ENCODE measurements at places on chromosomes 1 and 21.

DNA sequence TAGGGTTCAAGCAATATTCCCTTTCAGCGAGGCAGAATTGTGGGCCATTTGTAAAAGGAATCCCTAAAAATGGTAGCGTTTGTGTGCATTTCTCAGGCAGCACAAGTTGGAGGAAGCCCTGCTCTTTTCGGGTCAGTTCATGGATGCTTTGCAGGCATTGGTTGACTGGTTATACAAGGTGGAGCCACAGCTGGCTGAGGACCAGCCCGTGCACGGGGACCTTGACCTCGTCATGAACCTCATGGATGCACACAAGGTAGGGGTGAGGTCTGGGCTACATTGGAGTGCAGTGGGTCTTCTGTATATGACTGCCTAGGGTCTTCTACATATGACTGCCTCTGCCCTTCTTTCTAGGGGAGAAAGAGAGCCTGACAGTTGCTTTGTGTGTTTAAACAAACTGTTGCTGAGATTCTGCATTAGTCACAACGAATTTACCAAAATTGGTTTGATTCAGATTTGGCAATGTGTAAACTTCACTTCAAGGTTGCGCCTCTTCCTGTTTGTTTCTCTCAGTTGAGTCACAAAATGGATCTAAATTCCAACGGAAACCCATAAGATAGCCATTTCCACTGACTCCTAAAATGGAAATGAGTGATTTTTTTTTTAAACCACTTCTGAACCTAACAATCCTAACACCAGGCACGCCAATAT is 40.4 kb upstream of the BMP8A start:
- no peak for DNase-seq

- DNase-seq, result no peak
Measured at GRCh38 chr1:227428803-227429202, 110.5 kb upstream of the CDC42BPA start.

DNA sequence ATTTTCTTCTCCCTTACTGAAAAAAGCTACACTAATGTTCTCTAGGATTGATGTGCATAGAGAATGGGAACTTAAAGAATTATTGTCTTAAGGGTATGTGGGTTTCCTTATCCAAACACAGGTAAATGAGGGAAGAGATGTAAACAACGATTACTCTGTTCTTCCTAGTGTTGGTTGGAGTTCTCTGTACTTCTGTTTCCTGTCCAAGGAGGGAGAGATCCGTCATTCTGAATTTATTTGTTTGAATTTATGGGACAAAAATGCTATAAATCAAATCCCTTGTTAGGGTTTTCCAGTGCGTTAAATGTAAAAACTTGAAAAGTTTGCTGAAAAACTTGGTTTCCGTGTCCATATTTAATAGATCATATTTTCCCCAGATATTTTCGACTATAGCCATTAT is 29.6 kb downstream of the LAMC1 start:
- DNase-seq, result no peak

DNA sequence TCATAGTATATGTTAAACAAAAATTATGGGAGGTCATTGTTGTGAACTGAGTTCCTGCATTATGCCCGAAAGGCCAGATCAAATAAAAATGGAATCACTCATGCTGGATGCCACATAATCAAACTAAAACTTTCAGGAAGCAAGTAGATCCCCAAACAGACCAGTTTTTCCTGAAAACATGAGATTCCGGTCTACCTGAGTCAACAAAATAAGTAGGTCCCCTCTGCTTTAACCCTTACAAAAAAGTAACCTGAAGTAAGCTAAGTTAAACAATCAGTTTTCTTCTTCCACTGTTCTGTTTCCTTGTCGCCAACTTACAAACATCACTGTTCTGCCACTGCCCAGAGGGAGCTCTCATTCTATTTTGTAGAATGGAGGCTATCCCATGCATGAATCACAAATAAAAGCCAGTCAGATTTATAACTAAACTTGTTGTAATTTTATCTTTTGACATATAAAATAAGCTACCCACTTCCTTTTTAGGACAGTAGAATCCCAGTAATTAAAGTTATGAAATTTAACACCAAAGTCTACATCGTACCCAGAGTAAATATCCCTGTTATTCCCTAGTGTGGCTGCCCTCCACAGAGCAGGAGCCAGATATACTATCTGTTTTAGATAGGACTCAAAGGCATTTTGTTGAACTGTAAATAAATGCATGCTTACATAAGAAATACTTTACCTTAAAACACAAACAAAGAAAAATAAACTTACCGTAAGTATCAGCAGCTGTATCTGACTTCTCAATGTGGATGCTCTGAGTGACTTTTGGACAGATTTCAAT is 149.4 kb downstream of the TIAM1 start:
- no peak for DNase-seq

GRCh38 chr1:38191461-38191860 is 144.9 kb upstream of the POU3F1 start:
- no peak for DNase-seq

DNA sequence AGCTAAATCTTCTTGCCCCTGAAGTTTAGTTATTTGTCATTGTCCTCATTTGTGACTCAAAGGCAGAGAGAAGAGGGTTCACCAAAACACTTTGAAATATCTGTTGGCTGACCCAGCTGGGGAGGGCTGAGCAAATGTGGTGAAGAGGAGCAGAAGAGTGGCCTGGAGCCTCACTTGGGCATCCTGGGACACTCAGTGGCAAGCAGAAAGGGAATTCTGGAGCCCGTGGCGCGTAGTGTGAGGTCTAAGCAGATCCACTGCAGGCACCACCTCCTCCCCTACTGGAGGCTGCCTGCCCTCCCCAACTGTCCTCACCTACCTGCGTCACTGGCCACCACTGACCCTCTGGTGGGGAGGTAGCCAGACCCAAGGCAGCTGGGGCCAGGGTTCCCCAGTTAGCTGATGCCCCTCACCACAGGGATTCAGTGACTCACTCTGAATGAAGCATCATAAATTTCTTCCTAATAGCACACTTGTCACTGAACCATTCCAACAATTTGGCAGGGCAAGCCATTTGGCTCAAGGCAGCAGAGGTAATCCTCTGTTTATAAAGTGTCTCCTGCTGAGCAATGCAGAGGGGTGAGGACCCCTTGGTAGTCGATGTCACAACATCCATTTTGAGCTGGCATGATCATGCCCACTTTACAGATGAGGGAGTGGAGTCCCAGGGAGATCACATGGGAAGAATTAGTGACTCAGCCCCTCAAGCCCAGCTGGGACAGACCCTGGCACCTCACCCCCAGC is 80.3 kb downstream of the NENF start:
- no peak for DNase-seq

GRCh38 chr1:1355416-1355815 is 2.9 kb downstream of the MXRA8 start:
- peak; percentile 64 for DNase-seq

DNA sequence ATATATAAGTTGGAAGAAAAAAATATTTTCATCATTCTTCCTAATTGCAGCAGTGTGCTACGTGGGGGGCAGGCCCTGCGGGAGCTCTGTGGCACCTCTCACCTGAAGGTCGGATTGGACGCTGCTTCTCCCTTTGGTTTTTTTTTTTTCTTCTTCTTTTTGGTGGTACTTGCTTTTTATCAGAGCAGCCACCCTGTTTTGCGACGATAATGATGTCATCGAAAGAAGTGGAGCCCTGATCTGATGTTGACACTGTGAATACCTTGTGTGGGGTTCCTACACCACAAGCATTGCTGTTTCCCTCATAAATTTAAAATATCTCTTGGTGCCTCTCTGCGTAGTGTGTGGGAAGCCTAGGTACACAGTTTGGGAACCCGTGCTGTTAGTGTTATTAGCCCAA is 5.5 kb downstream of the TRAPPC10 start:
- DNase-seq, result peak; percentile 51

GRCh38 chr1:115873184-115873583 is 32.3 kb upstream of the NHLH2 start:
- DNase-seq, result peak; percentile 10

DNA sequence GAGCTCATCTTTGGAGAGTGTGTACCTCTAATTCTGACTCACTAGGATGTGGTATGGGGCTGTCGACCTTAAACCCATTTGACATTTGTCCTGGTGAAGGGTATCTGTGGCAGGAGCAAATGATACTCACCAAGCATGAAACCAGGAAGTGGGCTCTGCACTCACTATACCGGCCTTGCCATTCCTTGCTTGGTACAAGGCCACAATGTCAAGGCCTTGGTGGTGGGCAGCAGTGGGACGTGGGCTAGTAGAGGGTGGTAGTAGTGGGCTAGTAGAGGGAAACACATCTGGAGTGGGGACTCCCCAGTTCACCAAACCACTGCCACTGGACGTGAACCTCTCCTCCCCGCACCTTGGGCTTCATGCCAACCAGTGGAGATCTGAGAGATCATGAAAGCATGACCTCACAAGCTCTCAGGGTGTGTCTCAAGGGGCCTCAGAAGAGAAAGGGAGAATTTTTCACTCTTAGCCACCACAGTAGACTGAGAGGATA is 11.5 kb downstream of the TNFSF4 start:
- peak; percentile 41 for DNase-seq

GRCh38 chr1:185920602-185921001 is 186.4 kb downstream of the HMCN1 start:
- no peak for DNase-seq

DNA sequence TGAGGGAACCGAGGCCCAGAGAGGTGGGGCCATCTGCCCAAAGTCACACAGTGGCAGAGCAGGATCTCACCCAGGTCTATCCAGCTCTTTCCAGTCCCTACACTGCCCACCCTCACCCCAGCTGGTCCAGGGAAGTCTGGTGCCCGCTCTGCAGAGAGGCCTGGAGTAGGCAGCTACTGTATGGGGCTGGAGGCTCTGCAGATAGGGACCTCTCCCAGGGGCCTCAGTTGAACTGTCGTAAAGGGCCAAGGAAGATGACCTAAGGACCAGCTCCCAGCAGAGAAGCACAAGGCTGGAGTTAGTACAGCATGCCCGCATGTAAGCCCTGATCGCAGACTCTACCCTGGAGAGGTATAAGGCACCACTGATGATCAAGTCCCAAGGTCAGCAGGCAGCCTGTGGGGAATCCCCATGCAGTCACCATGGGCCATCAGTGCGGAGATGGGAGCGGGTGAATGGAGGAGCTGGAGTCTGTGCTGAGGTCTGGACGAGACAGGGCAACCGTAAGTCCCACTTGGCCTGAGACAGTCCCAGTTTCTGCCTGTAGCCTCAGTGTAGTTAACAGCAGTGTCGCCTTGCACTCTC is 320.2 kb downstream of the MATN1 start:
- no peak for DNase-seq

DNA sequence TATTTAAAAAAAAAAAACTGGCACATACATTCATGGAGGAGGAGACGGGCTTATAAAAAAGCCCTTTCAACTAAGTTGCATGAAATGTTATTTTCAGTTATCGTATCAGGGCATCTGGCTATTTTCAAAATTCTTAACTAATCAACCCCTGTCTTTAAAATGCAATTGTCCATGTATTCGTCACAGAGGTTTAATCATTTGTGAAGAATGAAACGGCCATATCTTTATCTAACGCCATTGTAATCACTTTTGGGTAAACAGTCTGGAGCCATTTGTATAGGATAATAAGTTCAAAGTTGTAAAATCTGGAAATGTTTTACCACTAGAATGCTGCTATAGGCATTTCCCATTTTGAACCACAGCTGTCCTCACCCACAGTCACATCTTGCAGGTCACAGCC is 30.4 kb downstream of the SLC30A10 start:
- no peak for DNase-seq

GRCh38 chr1:39933956-39934941 is 20.7 kb upstream of the MFSD2A start:
- DNase-seq, result peak; percentile 87

GRCh38 chr1:52913014-52913413 is 8.5 kb downstream of the ECHDC2 start:
- no peak for DNase-seq

DNA sequence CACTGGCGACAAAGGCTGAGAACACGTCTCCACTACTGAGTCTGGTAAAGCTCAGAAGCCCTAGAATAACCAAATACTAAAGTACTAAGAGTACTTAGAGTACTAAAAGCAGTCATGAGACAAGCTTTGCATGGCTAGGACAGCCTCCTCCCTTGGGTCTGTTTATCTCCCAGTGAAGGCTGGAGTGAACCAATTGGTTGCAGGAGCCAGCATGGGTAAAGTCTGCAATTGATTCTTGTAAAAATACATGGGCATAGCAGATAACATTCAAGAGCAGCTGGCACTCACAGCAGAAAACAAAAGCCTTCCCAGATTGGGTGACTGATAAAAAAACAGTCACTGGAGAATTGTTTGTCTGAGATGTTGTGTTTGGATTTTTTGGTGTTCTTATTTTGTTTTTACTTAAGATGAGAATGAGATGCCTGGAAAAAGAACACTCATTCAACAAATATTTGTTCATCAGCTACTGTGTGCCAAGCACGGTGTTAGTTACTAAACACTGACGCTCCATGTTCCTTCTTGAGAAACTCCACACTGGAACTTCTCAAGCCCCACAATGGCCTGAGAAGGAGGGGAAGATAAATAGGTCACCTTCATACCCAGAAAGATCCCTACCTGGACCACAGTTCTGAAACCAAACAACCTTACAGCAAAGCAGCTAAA is 3.7 kb downstream of the IRF6 start:
- DNase-seq, result peak; percentile 92

DNA sequence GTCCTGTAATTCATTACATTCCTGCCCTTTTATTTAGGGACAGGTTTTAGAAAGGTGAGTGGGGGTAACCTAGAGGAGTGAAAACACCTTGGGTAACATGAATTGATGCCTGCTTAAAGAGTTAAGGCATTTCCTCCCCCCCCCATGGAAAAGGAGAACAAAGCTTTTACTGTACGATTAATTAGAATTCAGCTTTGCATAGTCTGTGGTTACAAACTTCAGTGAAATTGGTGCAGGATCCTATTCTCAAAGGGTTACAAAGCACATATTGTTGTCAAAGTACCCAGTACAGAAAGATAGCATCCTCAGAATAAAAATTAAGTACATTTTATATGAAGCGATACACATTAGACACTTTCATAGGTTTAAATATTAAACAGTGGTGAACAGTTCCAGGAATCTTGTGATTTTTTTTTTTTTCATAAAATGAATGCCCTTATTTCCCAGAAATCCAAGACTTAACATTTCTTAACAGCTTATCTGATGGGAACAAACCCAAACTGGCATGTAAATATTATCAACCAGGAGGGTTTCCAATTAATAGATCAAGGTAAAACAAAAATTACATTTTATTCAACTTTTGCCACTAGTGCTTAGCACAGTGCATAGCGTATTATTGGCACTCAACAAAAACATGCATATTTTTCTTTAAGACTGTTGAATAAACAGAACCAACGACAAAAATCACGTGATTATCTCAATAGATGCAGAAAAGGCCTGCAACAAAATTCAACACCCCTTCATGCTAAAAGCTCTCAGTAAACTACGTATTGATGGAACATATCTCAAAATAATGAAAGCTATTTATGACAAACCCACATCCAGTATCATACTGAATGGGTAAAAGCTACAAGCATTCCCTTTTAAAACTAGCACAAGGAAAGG is 172.7 kb downstream of the PDE4B start:
- no peak for DNase-seq
